ENCODE measurements at places on chromosomes 6 and 20. TPM values are rescaled to one million over a fixed set of nuclear protein-coding genes. Genes with fewer than 3 reads are reported as not detected.
A peak's percentile ranks its signal among the peaks of the same experiment; 100 is the strongest.

DNA sequence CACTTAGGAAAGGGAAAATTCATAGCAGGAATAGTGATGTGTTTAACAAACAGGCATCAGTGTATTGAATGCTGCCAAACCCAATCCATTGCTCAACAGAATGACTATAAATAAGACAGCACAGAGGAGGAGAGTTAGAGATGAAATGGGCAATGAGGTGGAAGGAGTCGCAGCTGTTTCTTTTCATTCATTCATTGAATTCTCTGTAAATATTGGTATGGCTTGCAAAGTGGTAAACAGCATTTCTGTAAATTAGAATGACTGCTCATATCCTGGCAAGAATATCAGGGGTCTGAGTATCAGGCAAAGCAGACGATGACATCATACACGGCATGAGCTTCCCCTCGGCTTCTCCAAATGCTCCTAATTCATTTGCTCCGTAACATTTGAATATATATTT is 703.6 kb upstream of the SLC35B3 start:
- H3K4me3 ChIP-seq, result no peak overlapping the region
- H3K27me3 ChIP-seq, result peaks cover 3% of the 10 kb centered on the region
- H3K4me1 ChIP-seq, result no peaks in the 10 kb centered on the region
- DNase-seq, result no peak

DNA sequence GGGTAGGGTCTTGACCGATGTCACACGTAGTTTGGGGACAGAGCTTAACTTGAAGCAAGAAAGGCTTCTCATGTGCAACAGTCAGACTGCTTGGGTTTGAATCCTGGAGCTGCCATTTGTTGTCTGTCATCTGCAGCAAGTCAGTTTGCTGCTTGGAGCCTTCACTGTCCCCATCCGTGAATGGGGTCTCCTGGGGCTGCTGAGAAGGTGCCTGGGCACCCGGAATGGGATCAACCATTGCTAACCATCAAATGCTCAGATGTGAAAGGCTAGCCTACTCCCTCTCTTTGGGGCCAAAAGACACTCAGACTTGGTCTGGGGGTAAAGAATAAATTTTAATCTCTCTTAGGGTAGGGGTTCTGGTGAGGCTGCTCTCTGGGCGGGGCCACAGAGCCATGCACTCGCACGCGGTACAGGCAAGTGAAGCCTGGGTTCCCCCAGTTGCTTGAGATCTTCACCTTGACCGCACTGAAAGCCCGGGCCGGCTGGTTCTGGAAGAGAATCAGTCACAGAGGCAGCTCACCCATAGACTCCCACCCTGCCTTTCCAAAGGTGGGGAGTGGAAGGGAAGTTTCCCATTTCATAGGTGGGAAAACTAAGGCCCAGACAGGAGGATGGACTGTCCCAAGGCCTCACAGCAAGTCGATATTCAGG is 20.6 kb downstream of the SUN5 start:
- no peaks in the 10 kb centered on the region for H3K4me1 ChIP-seq
- H3K27ac ChIP-seq, result no peak overlapping the region
- H3K27me3 ChIP-seq, result no peaks in the 10 kb centered on the region
- H3K36me3 ChIP-seq, result no peaks in the 10 kb centered on the region

- no peak overlapping the region for H3K4me3 ChIP-seq
- H3K36me3 ChIP-seq, result no peaks in the 10 kb centered on the region
- H3K27ac ChIP-seq, result no peak overlapping the region
- peaks cover 9% of the 10 kb centered on the region for H3K27me3 ChIP-seq
- H3K4me1 ChIP-seq, result no peaks in the 10 kb centered on the region
- no peak for DNase-seq
Measured at GRCh38 chr6:13116155-13116554, 212.2 kb downstream of the TBC1D7 start.

The SLC22A16 gene
- not detected for total RNA-seq

GRCh38 chr6:33616913-33617312 is 4.2 kb upstream of the ITPR3 start:
- no peak overlapping the region for H3K4me3 ChIP-seq
- no peaks in the 10 kb centered on the region for H3K36me3 ChIP-seq
- no peak for DNase-seq
- H3K4me1 ChIP-seq, result peaks cover 11% of the 10 kb centered on the region
- H3K27ac ChIP-seq, result no peak overlapping the region

DNA sequence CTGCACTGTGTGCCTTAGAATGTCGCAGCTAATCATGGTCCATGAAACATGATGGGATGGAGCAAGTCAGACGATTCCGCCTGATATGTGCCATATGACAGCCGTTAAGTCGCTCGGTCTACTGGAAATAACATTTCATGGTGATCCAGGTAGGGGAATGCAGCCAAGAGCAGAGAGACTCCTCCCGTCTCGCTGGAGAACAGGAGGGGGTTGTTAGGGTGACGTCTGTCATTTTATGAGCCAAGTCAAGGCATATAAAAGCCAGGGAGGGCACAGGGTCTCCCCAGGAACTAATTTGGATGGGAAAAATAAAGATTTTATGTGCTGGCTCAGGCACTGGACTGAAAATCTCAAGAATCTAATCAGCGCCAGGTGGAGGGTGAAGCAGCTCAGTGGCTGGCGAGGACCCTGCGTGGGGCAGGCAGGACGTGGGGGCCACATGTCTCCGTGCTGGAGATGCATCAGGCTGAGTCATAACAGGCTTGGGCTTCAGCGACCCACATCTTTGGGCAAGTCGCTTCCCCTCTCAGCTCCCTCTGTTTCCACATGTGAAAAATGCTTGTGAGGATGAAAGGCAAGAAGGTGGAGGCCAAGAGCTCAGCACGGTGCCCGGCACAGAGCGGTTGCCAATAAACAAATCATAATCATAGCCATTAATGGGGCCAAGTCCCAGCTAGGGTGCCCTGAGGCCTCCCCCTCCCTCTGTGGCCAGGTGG is 234.6 kb downstream of the ANKRD60 start:
- peaks cover 7% of the 10 kb centered on the region for H3K4me1 ChIP-seq
- H3K27me3 ChIP-seq, result peaks cover 18% of the 10 kb centered on the region
- no peaks in the 10 kb centered on the region for H3K36me3 ChIP-seq
- no peak overlapping the region for H3K4me3 ChIP-seq
- DNase-seq, result no peak

GRCh38 chr6:31070711-31071197 is 41.6 kb downstream of the C6orf15 start:
- DNase-seq, result no peak
- no peak overlapping the region for H3K4me3 ChIP-seq
- no peaks in the 10 kb centered on the region for H3K36me3 ChIP-seq
- H3K27me3 ChIP-seq, result peaks cover 2% of the 10 kb centered on the region
- peaks cover 2% of the 10 kb centered on the region for H3K4me1 ChIP-seq

GRCh38 chr6:33213166-33213988 is 5.1 kb downstream of the RING1 start:
- peak overlapping the region; percentile 40 for H3K4me3 ChIP-seq
- no peak overlapping the region for H3K27ac ChIP-seq
- peak; percentile 35 for DNase-seq
- H3K4me1 ChIP-seq, result peaks cover 31% of the 10 kb centered on the region
- peaks cover 26% of the 10 kb centered on the region for H3K27me3 ChIP-seq

The SPATA25 gene
- 1.0 TPM for total RNA-seq

GRCh38 chr6:21003780-21004541 is 469.7 kb downstream of the CDKAL1 start:
- no peaks in the 10 kb centered on the region for H3K4me1 ChIP-seq
- no peaks in the 10 kb centered on the region for H3K27me3 ChIP-seq
- no peak overlapping the region for H3K27ac ChIP-seq
- no peak for DNase-seq

GRCh38 chr6:36917541-36918193 is 31.9 kb downstream of the C6orf89 start:
- H3K4me3 ChIP-seq, result no peak overlapping the region
- DNase-seq, result no peak
- H3K4me1 ChIP-seq, result peaks cover 31% of the 10 kb centered on the region
- peaks cover 26% of the 10 kb centered on the region for H3K36me3 ChIP-seq
- H3K27me3 ChIP-seq, result no peaks in the 10 kb centered on the region
- H3K27ac ChIP-seq, result no peak overlapping the region

The KDM1B gene
- 13.9 TPM for total RNA-seq

The ASIP gene
- total RNA-seq, result not detected

The LKAAEAR1 gene
- 0.46 TPM for total RNA-seq

DNA sequence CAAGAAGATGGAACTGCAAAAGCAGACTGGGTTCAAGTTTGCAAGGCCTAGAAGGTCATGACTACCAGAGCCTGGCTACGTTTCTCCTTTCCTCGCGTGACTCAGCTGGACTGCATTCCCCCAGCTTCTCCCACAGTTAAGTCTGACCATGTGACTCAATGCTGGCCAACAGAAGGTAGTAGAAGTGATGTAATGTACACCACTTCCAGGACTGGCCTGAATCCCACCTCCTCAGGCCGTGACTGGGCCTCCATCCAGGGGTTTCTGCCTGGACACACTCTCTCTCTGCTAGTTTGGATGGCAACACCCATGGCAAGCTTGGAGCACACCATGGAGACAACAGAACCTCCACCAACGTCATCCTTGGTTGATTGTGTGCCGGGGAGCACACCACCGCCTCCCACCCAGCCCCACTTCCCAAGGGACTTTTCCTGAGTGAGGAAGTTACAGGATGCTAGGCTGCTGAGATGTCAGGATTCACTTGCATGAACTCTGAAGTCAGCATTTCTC is 112.0 kb upstream of the CDYL start:
- H3K36me3 ChIP-seq, result no peaks in the 10 kb centered on the region
- H3K4me1 ChIP-seq, result no peaks in the 10 kb centered on the region
- no peak for DNase-seq
- no peak overlapping the region for H3K4me3 ChIP-seq

- H3K36me3 ChIP-seq, result no peaks in the 10 kb centered on the region
- DNase-seq, result no peak
- H3K27ac ChIP-seq, result no peak overlapping the region
Measured at GRCh38 chr6:107653183-107653580, 163.3 kb downstream of the SOBP start.

The CST2 gene
- not detected for total RNA-seq

The ARHGAP18 gene
- 5.2 TPM for total RNA-seq

The MATN4 gene
- 0.48 TPM for total RNA-seq

DNA sequence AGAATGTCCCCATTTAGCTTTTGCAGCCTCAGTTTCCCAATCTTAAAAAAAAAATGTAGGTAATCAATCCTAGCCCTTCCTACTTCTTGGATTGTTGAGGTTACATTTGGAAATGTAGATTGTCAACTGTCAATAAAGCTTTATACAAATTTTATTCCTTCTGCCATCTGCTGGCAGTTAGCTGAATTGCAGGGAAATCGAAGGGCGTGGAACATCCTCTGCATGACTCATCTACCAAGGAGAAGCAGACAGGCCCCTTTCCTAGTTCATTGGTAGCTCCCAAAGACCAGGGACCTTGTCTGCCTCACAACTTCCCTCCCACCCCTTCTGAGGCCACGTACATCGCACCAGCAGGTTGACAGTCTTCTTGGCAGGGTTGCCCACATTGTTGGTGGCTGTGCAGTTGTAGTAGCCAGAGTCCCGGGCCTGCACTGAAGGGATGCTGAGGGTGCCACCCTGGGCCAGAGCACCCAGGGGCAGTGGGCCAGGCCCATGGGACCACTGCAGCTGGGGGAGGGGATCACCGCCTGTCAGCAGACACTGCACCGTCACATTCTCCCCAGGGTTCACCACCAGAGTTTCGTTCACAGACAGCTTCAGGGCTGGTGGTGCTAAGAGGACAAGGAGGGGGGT is 43.6 kb downstream of the MDGA1 start:
- DNase-seq, result peak; percentile 77
- no peaks in the 10 kb centered on the region for H3K36me3 ChIP-seq
- no peak overlapping the region for H3K4me3 ChIP-seq

DNA sequence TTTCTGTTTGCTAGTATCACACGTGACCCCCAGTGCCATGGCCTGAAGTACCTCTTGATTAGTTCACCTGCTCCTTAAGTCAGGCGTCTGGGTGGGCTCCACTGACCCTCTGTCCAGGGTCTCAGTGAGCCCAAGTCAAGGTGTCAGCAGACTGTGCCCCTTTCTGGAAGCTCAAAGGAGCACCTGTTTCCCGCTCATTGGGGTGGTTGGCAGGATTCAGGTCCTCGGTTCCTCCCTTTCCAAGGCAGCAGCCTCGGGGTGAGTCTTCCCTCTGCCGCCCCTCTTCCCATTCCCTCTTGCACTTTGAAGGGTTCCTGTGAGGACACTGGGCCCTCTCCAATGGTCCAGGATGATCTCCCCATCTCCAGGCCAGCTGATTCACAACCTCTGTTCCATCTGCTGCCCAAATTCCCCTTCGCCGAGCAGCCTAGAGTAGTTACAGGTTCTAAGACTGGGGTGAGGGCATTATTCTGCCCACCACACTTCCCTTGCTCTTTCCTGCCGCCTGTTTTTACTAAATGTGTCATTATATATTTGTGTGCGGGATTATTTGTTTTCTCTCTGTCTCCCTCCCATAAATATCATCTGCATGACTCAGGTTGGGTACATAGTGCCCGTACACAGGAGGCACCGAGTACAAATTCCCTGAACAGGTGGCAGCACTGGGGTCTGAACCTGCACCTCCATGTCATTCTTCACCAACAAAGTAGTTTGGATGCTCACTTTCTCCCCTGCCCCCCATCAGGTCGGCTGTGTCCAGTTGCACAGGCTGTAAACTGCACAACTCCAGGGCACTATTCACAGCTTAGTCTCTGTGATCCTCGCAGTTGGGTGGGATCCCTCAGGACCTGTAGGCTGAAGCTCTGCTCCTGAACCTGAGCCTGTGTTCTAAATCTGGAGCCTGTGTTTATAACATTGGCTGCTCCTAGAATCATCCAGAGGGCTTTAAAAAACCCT is 58.5 kb downstream of the RBM38 start:
- H3K4me3 ChIP-seq, result no peak overlapping the region
- H3K36me3 ChIP-seq, result peaks cover 4% of the 10 kb centered on the region
- no peak overlapping the region for H3K27ac ChIP-seq
- no peaks in the 10 kb centered on the region for H3K27me3 ChIP-seq

- peaks cover 75% of the 10 kb centered on the region for H3K36me3 ChIP-seq
- DNase-seq, result peak; percentile 47
- H3K4me3 ChIP-seq, result peak overlapping the region; percentile 87
- H3K27me3 ChIP-seq, result no peaks in the 10 kb centered on the region
Measured at GRCh38 chr20:17969884-17970409, 1.1 kb downstream of the MGME1 start.

- no peak overlapping the region for H3K4me3 ChIP-seq
- no peak overlapping the region for H3K27ac ChIP-seq
- no peaks in the 10 kb centered on the region for H3K27me3 ChIP-seq
- H3K4me1 ChIP-seq, result peaks cover 2% of the 10 kb centered on the region
Measured at GRCh38 chr6:130853555-130854183, 26.5 kb downstream of the SMLR1 start.
